ENCODE measurements at places on chromosomes 3 and 15.

GRCh38 chr3:14649466-14649865 is 2.1 kb upstream of the CCDC174 start:
- DNase-seq, result no peak

- no peak for DNase-seq
These were observed 267.3 kb upstream of the AZI2 start for GRCh38 chr3:28615971-28616370.

GRCh38 chr15:67997996-67998395 is 56.1 kb upstream of the PIAS1 start:
- DNase-seq, result no peak

DNA sequence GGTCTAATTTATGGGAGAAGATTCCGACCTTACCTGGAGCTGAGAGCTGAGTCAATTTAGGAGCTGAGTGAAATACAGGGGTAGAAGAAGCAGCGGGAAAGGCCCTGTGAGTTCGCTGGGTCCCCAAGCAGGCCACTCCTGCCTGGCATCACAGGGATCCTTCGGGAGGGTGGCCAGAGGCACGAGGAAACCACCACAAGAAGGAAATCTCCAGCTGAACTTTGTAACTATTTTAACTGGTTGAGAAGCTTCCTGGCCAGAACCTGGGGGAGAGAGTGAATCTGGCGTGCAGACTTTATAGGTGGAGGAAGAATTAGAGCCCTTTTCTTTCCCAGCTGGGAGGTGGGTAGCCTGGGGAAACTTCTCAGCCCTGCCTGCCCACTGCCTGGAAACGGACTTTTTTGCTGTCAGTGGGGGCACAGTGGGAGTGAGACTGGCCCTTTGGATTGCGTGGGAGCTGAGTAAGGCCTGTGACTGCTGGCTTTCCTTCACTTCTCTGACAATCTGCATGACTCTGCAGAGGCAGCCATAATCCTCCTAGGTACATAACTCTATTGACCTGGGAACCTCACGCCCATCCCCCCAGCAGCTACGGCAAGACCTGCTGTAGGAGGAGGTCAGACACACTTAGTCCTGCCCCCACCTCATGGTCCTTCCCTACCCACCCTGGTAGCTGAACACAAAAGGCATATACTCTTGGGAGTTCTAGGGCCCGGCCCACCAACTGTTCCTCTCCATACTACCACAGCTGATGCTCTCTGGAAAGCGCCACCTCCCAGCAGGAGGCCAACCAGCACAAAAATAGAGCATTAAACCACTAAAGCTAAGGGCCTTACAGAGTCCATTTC is 340.7 kb downstream of the CNTN3 start:
- no peak for DNase-seq

- DNase-seq, result no peak
These were observed 266.6 kb upstream of the ICE2 start for GRCh38 chr15:60745469-60746061.

DNA sequence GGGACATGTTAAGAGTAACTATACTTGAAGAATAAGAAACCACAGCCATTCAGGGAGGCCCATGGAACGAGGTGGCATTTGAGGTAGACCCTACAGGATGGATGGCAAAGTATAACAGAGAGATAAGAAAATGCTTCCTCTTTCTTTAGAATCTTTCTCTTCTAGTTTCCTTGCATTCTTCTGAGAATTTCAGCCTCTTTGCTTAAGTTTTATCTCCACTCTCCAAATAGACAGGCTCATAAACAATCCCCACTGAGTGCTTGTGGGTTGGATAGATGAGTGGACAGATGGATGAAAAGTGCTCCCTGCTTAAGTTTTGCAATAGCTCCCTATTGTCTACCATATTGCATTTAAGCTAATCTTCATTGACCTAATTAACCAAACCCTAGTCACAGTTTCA is 103.7 kb downstream of the MEX3B start:
- no peak for DNase-seq

- DNase-seq, result no peak
These were observed 5.0 kb upstream of the TNK2 start for GRCh38 chr3:195913382-195913781.

GRCh38 chr3:64608741-64609140 is 79.1 kb downstream of the ADAMTS9 start:
- no peak for DNase-seq

DNA sequence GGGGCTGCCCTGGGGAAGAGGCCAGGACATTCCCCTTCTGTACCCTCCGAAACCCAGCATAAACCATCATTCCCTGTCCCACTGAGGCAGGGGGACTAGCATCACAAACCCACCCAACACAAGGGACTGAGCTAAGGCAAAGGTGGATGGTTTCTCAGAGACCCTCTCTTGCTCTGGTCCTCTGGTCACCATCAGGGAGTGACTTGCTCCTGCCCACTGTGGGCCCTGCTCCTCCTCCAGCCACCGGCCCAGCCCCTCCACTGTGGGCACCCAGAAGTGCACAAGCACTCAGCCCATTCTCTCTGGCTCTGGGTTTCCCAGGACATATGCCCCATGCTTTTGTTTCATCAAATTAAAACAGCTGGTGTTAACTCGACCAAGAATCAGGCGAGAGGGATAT is 44.9 kb downstream of the PTH1R start:
- DNase-seq, result no peak

GRCh38 chr15:58852347-58852746 is 81.1 kb downstream of the SLTM start:
- DNase-seq, result no peak
